ENCODE measurements at places on chromosomes 6 and 20. TPM values are rescaled to one million over a fixed set of nuclear protein-coding genes. Genes with fewer than 3 reads are reported as not detected.

GRCh38 chr20:6468423-6469116, 298.9 kb upstream of the BMP2 start:
- no peaks in the 10 kb centered on the region for H3K27me3 ChIP-seq
- no peaks in the 10 kb centered on the region for H3K4me1 ChIP-seq
- H3K4me3 ChIP-seq, result no peak overlapping the region
- DNase-seq, result no peak
- no peaks in the 10 kb centered on the region for H3K36me3 ChIP-seq
- H3K27ac ChIP-seq, result no peak overlapping the region

DNA sequence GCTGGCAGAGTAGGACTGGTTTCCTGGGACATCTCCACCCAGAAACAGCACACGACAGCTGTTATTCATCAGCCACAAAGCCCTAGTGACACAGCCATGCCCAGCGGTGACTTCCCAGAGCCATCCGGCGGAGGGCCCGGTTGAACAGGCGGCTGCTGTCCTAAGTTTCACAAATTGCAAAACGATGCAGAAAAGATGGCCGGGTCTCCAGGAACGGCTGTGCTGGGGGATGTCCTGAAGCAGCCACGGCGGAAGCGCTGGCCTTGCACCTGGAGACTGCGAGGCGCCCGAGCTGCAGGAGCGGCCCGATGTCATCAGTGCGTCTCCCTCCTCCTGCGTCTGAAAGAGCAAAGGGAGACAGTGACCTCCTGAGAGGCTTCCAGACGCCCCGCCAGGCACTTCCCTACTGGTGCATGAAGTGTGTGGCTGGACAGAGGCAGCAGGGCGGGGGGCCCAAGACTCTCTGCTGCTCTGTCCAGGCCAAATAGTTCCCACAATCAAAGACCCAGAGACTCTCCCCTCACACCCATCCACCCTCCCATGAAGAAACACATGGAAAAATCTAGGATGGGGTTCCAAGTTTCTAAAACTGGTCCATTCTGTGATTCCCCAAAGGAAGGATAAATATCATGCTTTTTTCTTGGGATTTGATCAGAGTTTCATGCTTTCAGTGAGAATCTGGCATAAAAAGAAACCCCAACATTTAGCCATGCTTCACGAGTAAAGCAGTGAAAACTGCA, 44.0 kb downstream of the SSR1 start:
- no peaks in the 10 kb centered on the region for H3K36me3 ChIP-seq
- DNase-seq, result no peak
- no peaks in the 10 kb centered on the region for H3K4me1 ChIP-seq

DNA sequence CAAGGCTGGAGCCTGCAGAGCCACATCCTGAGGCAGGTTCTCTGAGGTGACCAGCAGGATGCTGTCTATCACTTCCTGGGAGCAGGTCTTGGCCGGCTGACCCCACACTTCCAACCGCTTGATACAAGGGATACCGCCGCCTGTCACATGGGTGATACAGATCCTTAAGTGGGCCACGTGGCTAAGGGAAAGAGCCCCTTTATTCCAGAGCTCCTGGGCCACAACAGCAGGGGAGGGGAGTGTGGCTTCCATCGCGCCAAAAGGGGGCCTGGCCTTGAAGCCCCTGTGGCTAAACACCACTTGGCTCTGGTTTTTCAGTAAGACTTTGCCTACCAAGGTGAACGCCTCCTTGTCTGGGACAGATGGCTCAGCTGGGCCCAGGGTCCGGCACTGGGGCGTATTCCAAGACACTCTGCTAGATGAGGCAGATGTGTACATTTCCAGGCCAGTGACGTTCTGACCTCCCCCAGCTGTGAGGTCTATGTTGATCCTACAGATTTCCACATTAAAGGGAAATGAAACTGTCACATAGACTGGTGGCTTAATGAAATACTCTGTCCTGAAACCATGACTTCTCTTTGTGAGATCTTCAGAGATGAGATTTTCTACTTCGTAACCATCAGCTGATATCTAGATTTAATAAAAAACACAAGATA, 37.6 kb upstream of the AVP start:
- H3K27ac ChIP-seq, result no peak overlapping the region
- no peaks in the 10 kb centered on the region for H3K27me3 ChIP-seq
- H3K4me1 ChIP-seq, result no peaks in the 10 kb centered on the region
- peaks cover 20% of the 10 kb centered on the region for H3K36me3 ChIP-seq
- DNase-seq, result no peak

DNA sequence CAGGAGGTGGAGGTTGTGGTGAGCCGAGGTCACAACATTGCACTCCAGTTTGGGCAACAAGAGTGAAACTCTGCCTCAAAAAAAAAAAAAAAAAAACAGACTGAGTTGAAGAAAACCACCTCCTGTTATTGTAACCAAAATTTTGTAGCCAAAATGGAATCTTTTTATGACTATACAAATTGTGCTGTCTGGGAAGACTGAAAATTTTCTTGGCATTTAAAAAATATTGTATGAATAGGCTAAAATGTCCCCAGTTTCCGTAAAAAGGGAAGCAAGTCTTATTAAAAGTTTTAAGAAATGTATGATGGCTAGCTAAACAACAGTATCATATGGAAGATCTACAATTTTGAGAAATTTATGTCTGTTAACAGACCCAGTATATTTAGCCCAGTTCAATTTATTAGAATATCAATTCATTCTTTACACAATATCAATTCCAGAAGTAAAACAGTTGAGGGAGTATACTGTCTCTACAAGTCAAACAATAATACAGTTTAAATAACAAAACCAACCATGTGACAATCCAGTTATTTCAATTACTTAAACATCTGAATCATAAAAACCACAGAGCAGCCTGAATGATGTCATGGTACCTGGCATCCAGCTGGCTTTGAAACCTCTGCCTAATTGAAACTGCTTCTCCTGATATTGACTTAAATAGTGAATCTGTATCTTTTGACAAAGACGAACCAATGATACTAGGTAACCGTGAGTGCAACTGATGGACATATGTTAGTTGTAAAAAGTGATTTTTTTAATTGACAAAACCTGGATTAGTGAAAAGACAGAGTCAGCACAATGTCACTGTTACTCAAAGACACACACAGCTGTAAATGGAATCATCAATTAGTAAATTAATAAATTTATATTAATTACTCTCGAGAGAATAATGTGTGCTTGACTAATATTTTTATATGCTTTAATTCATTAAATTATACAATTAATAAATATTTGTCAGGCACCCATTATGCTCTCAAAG, 166.6 kb upstream of the MARCKS start:
- no peak overlapping the region for H3K4me3 ChIP-seq
- no peaks in the 10 kb centered on the region for H3K27me3 ChIP-seq
- no peaks in the 10 kb centered on the region for H3K36me3 ChIP-seq
- DNase-seq, result peak; percentile 26
- H3K27ac ChIP-seq, result peak overlapping the region; percentile 24
- peaks cover 22% of the 10 kb centered on the region for H3K4me1 ChIP-seq

GRCh38 chr6:153949616-153950015, 89.4 kb upstream of the OPRM1 start:
- H3K4me1 ChIP-seq, result no peaks in the 10 kb centered on the region
- 0 out of 2 replicates have a peak, but pooled peaks cover 3% of the 10 kb centered on the region for H3K27me3 ChIP-seq
- H3K4me3 ChIP-seq, result no peak overlapping the region
- no peak overlapping the region for H3K27ac ChIP-seq

- no peaks in the 10 kb centered on the region for H3K27me3 ChIP-seq
- DNase-seq, result no peak
- no peaks in the 10 kb centered on the region for H3K36me3 ChIP-seq
- peaks cover 4% of the 10 kb centered on the region for H3K4me1 ChIP-seq
- H3K27ac ChIP-seq, result no peak overlapping the region
Observed at GRCh38 chr6:30071858-30072257, 3.7 kb downstream of the RNF39 start.

GRCh38 chr6:111843347-111844147, 29.7 kb downstream of the FYN start:
- H3K27me3 ChIP-seq, result no peaks in the 10 kb centered on the region
- peaks cover 65% of the 10 kb centered on the region for H3K4me1 ChIP-seq
- H3K36me3 ChIP-seq, result no peaks in the 10 kb centered on the region
- H3K4me3 ChIP-seq, result peak overlapping the region; percentile 40
- peak; percentile 36 for DNase-seq
- H3K27ac ChIP-seq, result peak overlapping the region; percentile 93

DNA sequence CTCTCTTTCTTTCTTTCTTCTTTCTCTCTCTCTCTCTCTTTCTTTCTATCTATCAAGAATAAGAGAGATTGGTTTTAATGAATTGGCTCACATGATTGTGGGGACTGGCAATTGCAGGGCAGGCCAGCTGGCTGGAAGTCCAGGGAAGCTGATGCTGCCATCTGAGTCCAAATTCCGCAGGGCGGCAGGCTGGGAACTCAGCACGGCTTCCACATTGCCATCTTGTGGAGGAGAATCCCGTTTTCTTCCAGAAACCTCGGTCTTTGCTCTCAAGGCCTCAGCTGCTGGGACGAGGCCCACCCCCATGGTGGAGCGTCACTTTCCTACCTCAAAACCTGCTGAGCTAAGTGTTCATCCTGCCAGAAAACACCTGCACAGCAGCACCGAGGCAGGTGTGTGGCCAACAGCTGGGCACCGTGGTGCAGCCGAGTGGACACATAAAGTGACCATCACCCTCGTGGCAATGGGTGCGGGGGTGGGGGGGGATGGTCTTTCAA, 58.8 kb upstream of the SLCO4A1 start:
- H3K36me3 ChIP-seq, result no peaks in the 10 kb centered on the region
- no peak overlapping the region for H3K27ac ChIP-seq
- no peak for DNase-seq
- H3K27me3 ChIP-seq, result peaks cover 45% of the 10 kb centered on the region
- H3K4me3 ChIP-seq, result no peak overlapping the region

- H3K27ac ChIP-seq, result no peak overlapping the region
- H3K36me3 ChIP-seq, result no peaks in the 10 kb centered on the region
- no peak overlapping the region for H3K4me3 ChIP-seq
- DNase-seq, result peak; percentile 52
- H3K27me3 ChIP-seq, result no peaks in the 10 kb centered on the region
Observed at GRCh38 chr6:150606168-150606591, 6.5 kb downstream of the PLEKHG1 start.

DNA sequence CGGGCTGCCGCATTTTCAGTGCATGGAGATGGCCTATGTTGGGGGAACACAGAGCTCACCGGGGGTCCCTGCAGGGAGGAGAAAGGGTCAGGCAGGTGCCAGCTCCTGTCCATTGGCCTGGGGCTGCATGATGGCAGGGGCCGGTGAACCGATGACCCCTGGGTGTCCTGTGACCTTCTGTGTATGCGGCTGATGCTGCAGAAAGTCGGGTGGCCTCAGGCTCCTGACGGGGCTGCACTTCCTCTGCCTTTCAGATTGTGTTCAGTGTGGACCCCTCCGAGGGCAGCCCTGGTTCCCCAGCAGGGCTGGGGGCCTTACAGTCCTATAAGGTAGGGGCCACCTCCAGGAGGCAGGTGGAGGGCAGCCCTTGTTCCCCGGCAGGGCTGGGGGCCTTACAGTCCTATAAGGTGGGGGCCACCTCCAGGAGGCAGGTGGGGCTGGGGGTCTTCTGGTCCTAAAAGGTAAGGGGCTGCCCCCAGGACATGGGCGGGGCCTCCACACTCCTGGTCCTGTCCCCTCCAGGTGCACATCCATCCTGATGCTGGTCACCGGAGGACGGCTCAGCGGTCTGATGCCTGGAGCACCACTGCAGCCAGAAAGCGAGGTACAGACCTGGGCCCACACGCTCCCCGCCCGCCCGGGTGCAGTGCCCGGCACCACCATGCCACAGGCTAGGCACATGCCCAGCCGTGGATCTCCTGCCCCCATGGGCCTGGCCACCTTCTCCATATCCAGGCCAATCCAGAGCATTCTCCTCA, 11.0 kb upstream of the TNFRSF6B start:
- DNase-seq, result no peak
- H3K4me3 ChIP-seq, result no peak overlapping the region
- peaks cover 7% of the 10 kb centered on the region for H3K36me3 ChIP-seq
- peaks cover 13% of the 10 kb centered on the region for H3K4me1 ChIP-seq

Gene HLA-DRB5
- total RNA-seq, result not detected

Gene EEF1A1
- 14,252 TPM for total RNA-seq

Gene FOXS1
- total RNA-seq, result 55.5 TPM

Gene TBX18
- total RNA-seq, result 26.8 TPM

Measured in SJCRH30 (cell line).